ENCODE measurements at places on chromosomes 12 and 14.

DNA sequence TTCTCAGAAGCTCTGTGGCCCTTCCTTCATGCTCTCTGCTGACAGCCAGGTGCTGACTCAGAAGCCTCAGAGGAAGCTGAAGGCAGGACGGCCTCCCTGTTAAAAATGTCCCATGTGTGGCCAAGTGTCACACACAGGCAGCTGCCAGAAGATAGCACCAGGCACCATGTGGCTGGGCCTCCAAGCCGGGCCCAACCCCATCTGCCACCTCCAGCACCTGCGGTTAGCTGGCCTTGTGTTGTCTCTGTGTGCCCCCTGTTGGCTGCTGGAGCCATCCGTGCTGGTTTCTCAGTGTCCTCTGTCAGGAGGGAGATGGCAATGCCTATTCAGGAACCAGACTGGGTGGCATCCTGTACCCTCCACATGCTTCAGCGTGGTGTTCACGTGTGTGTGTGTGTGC lies 63.2 kb downstream of the TSPAN11 start:
- peak; percentile 30 for DNase-seq

DNA sequence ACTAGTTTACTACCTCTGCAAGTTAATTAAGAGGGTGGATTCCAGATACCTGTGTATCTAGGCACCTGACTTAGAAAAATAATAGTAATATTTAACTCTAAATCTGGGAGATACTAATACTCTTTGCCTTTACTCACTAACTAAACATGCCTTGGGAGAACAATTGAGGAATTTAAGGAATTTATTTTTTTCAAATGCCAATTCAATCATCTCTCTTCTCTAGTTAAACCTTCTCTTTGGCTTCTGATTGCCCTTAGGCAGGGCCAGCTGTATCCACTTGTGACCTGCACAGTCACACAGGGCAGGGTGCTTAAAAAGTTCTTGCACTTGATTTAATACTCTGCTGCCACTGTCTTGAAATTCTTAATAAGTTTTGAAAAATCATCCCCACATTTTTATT lies 142.4 kb downstream of the PLCZ1 start:
- no peak for DNase-seq

DNA sequence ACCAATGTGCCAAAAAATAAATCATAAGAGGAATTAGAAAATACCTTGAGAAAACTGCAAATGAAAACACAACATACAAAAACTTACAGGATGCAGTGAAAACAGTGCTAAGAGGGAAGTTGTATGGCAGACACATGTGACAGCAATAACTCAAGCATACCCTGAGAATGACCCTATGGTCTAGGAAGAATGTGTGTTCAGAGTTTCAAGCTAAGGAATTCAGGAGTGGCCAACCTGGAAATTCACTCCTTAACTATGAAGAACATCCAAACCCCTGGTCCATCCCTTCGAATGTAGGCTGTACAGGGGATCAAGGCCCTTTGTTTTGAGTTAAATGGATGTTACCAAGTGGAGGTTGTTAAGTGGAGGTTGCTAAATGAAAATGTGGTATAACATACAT lies 16.7 kb upstream of the TTC9 start:
- DNase-seq: no peak

DNA sequence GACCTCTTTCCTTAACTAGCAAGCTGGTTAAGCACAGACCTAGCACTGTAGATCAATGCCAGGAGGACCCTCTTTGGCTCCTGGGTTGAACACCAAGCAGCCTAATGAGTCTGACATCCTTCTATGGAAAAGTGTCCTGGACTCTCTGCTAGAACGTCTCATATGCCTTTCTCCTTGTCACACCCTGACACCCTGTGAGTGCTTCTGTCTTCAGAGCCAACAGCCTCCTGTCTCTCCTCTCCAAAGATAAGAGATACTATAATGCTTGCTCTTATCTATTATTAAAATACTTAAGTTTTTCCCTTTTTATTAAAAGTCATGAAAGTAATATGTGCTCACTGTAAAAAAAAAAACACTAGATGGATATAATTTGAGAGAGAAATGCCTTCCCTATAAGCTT lies 222.7 kb downstream of the FOXN3 start:
- DNase-seq: no peak

DNA sequence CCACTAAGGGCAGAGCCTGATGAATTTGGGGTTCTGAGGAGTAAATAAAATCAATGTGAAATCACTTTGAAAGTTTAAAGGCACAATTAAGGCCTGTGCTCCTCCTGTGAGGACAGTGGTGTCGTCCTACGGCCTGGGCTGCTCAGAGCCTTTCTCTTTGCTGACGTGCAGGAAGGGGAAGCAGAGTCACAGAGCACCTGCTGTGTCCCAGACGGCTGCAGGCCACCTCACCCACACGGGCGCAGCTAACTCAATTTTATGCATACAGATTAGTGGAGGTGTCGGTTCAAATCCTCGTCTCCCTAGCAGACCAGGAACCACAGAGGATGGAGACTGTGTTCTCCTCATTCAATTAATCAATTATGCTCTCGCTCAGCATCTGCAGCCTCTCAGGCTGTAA lies 11.4 kb upstream of the DLK1 start:
- DNase-seq: no peak
